ENCODE measurements at places on chromosomes 12 and 14.

DNA sequence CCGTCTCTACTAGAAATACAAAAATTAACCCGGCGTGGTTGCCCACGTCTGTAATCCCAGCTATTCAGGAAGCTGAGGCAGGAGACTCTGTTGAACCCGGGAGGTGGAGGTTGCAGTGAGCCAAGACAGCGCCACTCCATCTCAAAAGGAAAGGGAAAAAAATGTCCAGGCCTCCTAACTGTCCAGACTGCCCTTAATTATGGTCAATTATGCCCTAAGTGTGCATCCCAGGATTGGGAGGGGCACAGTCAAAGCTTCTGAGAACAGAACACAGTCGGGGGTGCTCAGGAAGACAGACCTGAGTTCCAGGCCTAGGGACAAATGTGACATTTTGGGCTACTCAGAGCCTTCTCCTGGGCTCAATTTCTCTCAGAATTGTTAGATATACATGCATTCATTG lies 31.8 kb upstream of the SMUG1 start:
- no peak for DNase-seq

- no peak for DNase-seq
These were observed 90.7 kb downstream of the NUAK1 start for GRCh38 chr12:106048016-106048415.

DNA sequence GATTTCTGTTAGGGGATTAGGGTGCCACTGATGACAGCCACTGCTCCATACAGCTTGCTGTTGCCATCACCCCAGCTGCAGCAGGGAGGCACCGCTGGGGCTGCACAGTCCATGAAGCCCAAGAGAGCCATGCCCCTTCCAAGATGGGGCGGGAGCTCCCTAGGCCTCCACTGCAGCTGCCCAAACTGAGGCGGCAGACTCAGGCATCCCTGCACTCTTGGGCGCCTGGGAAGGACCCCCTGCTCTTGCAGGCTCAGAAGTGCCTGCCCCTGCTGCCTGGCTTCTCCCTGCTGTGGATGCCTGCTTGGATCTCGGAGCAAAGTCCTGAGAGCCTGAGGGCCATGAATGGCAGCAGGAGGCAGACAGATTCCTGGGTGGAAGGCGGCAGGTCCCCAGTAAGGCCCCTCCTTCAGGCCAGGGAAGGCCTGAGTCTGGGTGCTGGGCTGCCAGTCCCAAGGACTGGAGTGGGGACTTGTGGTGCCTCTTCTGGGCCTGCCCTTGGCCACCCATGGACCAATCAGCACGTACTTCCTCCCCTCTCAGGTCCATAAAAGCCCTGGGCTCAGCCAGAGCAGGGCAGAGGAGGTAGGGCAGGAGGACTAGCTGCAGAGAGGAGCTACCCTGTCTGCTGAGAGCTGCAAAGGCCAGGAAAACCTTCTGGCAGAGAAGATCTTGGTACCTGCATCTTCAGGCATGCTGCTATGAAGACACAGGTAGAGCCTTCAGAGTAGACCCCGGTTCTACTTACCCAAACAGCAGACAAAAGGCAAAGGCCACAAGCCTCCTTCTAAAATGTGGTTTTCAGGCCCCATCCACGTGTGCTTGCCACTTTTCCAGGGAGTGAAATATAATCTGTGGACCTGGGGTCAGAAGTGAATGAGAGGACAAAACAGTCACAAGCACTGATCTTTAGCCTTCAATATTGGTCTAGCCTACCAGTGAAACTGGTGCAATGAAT lies 30.0 kb upstream of the STK38L start:
- DNase-seq: no peak

- DNase-seq: no peak
These were observed 3.4 kb upstream of the HOXC9 start for GRCh38 chr12:53996240-53997203.

DNA sequence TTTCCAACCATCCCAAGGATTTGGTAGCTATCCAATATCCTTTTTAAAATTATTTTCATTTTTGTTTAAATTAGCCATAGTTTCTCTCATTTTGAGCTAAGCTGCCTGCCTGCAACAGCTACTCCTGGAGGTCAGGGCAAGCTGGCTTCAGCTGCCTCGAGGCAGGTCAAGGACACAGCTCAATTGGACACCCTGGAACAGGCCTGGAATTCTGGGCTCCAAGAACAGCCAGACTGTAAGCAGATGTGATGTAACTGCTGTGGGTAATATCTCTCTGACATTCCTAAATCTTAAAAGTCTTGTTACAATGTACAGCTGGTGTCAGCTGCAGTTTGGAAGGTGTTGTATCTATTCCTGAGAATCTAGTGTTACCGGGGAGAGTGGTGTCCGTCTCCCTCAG lies 119.8 kb downstream of the KCNK10 start:
- DNase-seq: no peak

DNA sequence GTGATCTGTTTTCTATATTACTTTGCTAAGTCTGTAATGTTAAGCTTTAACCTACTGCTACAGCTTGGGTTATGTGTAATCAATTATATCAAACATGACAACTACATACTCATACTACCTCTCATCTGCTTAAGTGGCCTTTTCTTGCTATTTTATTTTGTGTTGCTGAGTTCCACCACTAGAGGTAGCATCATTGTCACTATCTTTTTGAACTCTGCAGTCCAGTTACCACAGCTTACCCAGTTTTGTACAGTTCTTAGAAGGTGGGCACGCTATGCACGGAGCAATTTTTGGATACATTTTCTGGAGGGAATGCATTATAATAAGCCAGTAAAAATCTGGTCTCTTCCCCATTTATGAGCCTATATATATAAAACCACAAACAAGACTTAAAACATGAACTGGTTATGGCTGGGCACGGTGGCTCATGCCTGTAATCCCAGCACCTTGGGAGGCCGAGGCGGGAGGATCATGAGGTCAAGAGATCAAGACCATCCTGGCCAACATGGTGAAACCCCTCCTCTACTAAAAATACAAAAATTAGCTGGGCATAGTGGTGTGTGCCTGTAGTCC lies 48.5 kb downstream of the SAV1 start:
- no peak for DNase-seq

GRCh38 chr12:60333461-60333860 lies 737.6 kb downstream of the SLC16A7 start:
- no peak for DNase-seq

GRCh38 chr12:119592232-119592631 lies 1.3 kb upstream of the TMEM233 start:
- DNase-seq: no peak

- DNase-seq: no peak
These were observed 15.0 kb downstream of the MAP3K9 start for GRCh38 chr14:70794294-70794693.

- DNase-seq: no peak
These were observed 15.7 kb upstream of the NFKBIA start for GRCh38 chr14:35420036-35420811.

GRCh38 chr14:89724628-89724960 lies 229.9 kb downstream of the EFCAB11 start:
- no peak for DNase-seq

DNA sequence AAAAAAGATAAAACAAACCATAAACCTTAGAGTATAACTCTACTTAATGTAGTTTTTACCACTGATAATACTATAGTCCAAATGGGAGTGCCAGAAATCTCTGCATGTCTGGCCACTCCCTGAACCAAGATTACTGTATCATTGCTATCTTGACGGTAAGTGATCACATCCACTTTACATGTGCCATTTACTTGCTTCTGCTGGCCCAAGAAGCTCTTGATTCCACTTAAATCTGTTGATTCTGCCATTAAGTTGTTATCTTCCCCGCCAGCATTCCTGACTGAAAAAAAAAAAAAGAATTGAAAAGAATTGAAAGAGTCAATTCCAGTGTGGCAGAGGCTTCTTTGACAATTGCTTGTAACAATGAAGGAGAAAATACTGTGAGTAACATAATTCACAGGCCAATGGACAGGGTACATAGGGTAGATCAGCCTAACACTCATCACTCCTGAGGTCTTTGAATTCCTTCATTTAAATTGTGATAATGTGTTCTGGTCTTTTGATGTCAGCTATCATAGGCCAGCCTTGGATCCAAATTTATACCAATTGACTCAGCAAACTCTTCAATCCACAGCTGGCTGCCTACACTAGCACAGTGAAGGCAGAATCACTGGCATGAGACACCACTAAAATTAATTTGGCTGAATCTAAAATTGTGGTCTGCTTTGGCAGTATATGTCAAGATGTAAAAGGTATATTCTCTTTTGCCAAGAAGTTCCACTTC lies 665.2 kb upstream of the FLRT2 start:
- no peak for DNase-seq

- DNase-seq: no peak
These were observed 4.7 kb downstream of the NAA25 start for GRCh38 chr12:112103758-112104503.

GRCh38 chr14:104274806-104275205 lies 136.4 kb downstream of the KIF26A start:
- DNase-seq: no peak

- DNase-seq: no peak
These were observed 60.2 kb upstream of the RTRAF start for GRCh38 chr14:51929166-51929565.

DNA sequence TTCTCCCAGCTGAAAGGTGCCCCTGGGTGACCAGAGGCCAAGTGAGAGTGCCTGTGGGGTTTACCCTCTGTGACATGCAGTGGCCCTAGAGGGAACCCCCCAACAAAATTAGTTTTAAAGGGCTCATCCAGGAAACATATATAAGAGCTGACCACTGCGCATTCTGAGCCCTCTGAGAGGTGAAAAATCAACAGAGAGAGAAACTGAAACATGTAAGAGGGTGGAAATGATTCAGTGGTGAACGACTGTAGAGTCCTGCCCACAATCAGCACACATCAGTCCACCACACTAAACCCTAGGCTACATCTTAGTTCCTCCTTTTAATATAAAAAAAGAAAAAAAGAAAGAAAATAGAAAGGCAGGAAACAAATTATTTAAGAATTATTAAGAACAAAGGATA lies 21.0 kb upstream of the ACSM4 start:
- DNase-seq: no peak

DNA sequence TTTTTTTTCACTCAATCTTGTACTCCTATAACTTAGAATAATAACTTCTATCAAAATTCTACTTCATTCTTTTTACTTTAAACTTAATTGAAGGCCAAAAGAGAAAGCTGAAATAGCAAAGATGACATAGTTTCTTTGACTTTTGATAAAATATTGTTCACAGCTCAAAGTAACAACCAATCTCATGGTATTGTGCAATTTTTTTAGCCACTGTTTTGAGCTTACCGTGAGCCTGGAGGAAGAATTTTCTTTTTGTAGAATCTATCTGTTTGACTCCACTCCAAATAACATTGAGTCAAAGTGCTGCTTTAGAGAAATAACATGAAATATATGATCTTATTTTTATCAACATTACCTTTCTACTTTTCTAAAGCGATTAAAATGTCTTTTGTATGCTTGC lies 903.9 kb upstream of the FOXG1 start:
- no peak for DNase-seq

- DNase-seq: no peak
These were observed 411.4 kb upstream of the SOX5 start for GRCh38 chr12:24360907-24361306.

- no peak for DNase-seq
These were observed 6.0 kb downstream of the GPR132 start for GRCh38 chr14:105059035-105059924.

GRCh38 chr12:90428881-90429280 lies 526.1 kb downstream of the CCER1 start:
- DNase-seq: no peak

DNA sequence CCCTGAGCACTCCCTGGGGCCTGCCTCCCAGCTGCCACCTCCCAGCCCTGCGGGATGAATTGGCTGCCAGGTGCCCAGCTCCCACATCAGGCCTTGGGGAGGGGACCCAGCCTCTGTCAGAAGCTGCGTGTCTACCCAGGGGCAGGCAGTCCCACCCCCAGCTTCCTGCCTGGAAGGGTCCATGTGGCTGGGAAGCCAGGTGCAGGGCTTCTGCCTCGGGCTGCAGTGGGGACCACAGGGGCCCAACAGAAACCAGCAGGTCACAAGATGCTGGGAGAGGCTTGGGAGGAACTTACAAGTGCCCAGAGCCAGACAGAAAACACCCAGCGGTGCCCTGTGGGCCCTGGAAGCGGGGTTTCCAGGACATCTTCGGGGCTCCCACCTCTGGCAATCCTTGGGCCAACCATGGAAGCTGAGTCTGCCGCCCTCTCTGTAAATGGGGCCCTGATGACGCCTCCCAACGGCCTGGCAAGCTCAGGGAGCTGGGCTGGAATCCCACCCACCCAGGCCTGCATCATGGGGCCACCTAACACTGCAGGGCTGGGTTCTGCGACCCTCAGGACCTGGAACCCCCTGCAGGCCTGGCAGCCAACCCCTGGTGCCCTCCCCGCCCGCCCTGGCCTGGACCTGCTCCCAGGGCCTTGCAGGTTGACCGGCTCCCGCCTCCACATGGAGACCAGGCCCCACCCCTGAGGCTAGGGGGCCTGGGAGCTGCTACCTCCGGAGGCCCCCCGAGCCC lies 36.6 kb downstream of the CCNK start:
- no peak for DNase-seq

DNA sequence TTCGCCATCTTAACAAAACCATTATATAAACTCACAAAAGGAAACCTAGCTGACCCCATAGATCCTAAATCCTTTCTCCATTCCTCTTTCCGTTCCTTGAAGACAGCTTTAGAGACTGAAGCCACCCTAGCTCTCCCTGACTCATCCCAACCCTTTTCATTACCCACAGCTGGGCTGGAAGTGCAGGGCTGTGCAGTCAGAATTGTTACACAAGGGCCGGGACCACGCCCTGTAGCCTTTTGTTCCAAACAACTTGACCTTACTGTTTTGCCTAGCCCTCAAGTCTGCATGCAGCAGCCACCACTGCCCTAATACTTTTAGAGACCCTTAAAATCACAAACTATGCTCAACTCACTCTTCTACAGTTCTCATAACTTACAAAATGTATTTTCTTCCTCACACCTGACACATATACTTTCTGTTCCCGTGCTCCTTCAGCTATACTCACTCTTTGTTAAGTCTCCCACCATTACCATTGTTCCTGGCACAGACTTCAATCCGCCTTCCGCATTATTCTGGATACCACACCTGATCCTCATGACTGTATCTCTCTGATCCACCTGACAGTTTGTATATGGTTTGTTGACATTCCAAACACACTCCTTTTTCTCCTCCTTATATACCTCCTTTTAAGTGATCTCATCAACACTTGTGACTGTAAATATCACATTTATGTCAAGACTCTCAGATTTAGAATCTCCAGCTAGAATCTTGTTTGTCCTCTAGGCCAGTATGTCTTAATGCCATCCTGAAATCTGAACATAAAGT lies 208.7 kb downstream of the KITLG start:
- DNase-seq: no peak

- DNase-seq: no peak
These were observed 60.2 kb upstream of the ATP2B1 start for GRCh38 chr12:89768586-89769482.

GRCh38 chr14:79453276-79453675 lies 758.0 kb downstream of the DIO2 start:
- no peak for DNase-seq

- no peak for DNase-seq
These were observed 10.5 kb downstream of the ARHGEF25 start for GRCh38 chr12:57621497-57622292.
